ENCODE measurements at places on chromosomes 5 and 9. TPM values are rescaled to one million over a fixed set of nuclear protein-coding genes. Genes with fewer than 3 reads are reported as not detected.

SLC46A2 gene
- total RNA-seq = not detected

CTSL gene
- total RNA-seq = 33.0 TPM

DNA sequence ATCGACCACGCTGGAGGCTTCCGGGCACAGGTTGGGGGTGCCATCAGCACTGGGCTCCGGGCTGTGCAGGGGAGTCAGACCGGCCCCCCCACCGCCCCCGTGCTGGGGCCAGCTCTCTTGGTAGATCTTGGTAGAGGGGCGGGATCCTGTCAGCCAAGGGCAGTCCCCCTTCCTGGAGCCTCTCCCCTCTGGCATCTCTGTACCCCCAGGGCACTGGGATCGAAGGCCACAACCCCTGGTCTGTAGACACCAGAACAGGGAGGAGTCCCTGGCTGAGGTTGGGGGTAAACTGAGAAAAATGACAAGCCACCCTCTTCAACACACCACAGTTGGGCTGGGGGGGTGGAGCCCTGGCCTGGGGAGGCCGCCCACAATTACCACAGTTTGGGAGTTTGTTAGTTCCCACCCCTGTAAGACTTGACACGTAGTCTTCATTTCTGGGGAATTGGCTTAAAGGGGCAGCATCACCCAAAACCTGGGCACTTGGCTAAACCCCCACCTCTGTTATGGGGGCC, 882 bp downstream of the CERCAM start:
- no peak for DNase-seq

C5orf22 gene
- total RNA-seq = 23.2 TPM

GRCh38 chr9:73050887-73051550, 98.2 kb upstream of the ALDH1A1 start:
- no peak for DNase-seq
